CD8-positive, alpha-beta memory T cell (primary cell): ENCODE measurements at places on chromosomes 6 and 20. TPM values are rescaled to one million over a fixed set of nuclear protein-coding genes. Genes with fewer than 3 reads are reported as not detected.

The MEP1A gene
- not detected for polyA plus RNA-seq

The CRISP2 gene
- polyA plus RNA-seq: not detected

The PTCRA gene
- polyA plus RNA-seq: not detected

The PCMT1 gene
- polyA plus RNA-seq: 148 TPM

The NRN1 gene
- polyA plus RNA-seq: 0.61 TPM

The SLC22A16 gene
- polyA plus RNA-seq: not detected

The SAMD5 gene
- polyA plus RNA-seq: not detected

The DPPA5 gene
- polyA plus RNA-seq: not detected

The TGM2 gene
- polyA plus RNA-seq: not detected

The QKI gene
- 27.5 TPM for polyA plus RNA-seq

The HTR1B gene
- not detected for polyA plus RNA-seq

The APCDD1L gene
- polyA plus RNA-seq: not detected

The STX11 gene
- 16.7 TPM for polyA plus RNA-seq
